Natural killer cell (primary cell): ENCODE measurements at places on chromosomes 7 and 10. TPM values are rescaled to one million over a fixed set of nuclear protein-coding genes. Genes with fewer than 3 reads are reported as not detected.

PRLHR gene
- not detected for total RNA-seq

SLF2 gene
- total RNA-seq, result 30.9 TPM

UPK3BL2 gene
- total RNA-seq, result 56.5 TPM

GPR26 gene
- not detected for total RNA-seq

P4HA1 gene
- 16.3 TPM for total RNA-seq

GRK5 gene
- 47.9 TPM for total RNA-seq
